Stimulated activated CD8-positive, alpha-beta memory T cell treated with anti-CD3 and anti-CD28 coated beads, Interleukin-15, amount 100 ng/mL, for 48 hours (primary cell): ENCODE measurements at places on chromosomes 12 and 14.

GRCh38 chr14:39474416-39474911 lies 42.2 kb upstream of the FBXO33 start:
- peak; percentile 23 for DNase-seq

- no peak for DNase-seq
These were observed 162.5 kb downstream of the SLC38A4 start for GRCh38 chr12:46663318-46663717.

- no peak for DNase-seq
These were observed 16.6 kb downstream of the ADGRD1 start for GRCh38 chr12:130970165-130970907.

- peak; percentile 57 for DNase-seq
These were observed 87.4 kb downstream of the B4GALNT3 start for GRCh38 chr12:546920-547845.

DNA sequence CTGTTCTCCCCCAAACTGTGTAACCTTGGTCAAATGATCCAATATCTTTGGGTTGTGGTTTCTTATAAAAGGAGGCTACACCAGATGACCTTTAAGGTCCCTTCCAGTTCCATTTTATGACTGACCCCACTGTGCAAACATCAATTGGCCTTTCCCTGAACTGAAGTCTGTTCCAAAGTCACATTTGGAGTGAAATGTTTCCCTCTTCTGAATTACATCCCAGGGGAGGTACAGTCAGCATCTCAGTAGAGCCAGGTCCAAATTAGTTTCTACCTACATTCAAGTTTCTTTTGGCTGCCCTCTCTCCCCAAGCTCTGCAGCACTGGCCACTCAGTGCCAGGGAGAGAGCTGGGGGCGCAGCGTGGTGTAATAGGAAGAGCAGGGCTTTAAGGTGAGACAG lies 34.4 kb downstream of the LIMA1 start:
- no peak for DNase-seq

GRCh38 chr14:32635061-32635719 lies 303.5 kb upstream of the NPAS3 start:
- no peak for DNase-seq
